ENCODE measurements at places on chromosomes 3 and 15.

DNA sequence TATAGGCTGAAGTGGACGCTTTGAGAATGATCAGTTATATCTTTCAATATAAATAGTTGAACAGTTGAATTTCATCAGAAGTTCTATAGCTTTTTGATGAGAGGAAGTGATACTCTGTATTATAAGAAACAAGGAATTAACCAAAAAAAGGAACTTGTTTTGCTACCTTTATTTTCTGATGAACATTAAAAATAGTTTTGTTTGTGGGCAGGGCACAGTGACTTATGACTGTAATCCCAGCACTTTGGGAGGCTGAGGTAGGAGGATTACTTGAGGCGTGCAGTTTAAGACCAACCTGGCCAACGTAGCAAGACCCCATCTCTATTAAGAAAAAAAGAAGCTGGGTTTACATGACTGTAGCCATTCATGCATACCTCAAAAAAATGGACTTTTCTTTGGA, 16.7 kb downstream of the BLOC1S6 start:
- DNase-seq = no peak

- DNase-seq = no peak
Observed at GRCh38 chr3:31810991-31811433, 170.1 kb downstream of the OSBPL10 start.

DNA sequence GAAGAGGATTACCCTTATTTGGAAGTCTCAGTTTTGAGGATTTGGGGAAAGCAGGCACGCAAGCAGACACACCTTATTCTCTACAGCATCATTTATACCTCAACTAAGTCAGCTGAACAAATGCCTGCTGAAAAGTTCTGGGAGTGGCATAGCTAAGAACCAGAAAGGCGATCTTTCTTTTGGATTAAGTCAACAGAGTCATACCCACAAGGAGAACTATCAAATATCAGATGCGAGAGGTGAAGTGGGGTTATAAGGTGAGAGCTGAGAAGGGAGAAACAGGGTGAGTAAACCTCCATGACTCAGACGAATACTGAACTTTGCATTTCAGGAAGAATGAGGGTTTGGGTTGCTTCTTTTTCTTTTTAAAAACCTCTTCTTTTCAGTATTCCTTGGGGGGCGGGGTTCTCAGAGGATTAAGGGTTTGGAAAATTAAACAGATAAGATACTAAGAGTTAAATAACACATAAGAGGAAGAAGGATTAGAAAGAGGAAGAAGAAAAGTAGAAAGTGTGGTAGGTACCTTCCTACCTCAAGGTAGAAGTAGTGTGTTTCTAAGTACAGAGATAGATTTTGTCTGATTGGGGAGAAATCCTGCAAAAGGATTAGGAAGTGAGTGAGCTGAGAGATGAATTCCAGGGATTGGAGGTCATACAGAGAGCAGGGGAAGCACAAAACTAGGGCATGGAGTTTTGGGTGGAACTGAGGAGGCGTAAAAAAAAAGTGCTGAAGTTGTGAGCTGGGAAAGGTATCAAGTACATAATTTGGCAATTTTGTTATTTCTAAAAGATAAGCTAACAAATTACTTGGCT, 41.3 kb upstream of the ICE2 start:
- DNase-seq = no peak

- no peak for DNase-seq
Observed at GRCh38 chr3:57872606-57873005, 116.5 kb downstream of the SLMAP start.

DNA sequence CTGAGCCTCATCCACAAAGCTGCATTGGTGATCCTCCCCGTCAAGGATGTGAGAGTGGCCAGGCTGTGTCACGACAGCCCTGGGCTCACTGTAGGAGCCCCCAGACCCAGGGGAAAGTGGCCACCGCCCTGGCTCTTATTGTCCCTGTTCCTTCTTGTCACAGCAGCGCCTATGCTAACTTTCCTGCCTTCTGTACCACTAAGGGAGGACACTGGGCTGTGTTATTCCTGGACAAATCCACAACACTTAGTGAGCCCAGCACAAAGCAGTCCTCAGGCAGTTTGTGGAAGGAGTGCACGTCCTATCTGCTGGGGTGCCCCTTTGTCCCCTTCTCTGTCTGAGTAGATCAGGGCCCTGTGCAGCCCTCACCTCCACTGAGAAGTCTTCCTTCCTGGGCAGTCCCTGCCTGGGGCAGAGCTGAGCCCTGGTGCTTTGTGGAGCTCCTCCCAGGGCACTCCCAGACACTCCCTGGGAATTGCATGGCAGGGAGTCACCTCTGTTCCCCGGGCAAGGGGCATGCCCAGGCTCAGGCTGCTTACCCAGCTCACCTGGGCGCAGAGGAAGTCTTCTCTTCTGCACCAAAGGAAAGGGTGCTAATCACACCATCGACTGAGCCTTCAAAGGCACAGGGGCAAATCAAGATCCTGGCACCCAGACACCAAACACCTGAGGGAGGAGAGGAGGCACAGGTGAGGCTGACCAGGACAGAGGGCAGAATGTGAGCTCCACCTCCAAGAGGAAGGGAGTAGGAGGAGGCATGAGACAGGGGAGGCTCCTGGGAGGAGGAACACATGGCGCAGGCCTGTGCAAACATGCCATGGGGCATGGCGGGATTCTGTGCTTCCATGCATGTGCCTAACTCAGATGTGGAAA, 138.7 kb downstream of the KLF13 start:
- DNase-seq = no peak

Measured in AML-193 (cell line).